ENCODE measurements at places on chromosomes 6 and 20.

DNA sequence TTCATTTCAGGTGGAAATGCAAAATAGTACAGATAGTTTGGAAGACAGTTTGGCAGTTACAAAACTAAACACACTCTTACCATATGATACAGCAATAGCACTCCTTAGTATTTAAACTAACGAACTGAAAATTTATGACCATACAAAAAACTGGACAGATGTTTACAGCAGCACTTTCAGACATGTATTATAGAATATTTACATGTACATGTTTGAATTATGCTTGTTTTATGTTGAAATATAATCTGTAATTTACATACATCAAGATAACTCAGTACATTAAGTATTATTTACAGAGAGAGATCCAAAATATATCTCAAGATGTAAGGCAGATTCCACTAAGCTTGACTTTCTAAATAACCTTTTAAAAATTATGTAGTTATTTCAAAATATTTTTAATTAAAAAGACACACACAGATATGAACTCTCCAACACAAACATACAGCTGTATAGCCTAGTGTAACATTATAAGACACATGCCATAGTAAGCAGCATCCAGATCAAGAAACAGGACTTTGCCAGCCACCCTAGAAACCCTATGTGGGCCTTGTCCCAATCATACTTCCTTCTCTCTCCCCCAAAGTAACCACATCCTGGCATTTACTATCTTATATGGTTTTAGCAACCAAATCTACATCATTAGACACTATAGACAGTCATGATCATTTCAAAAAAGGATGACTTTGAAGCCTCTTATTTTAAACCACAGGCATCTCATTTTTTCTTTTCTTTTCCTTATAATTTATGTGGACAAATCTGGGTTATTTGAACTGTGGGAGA, 82.2 kb downstream of the MAN1A1 start:
- no peak for DNase-seq

- DNase-seq: no peak
These were observed 176.2 kb upstream of the AHI1 start for GRCh38 chr6:135673501-135674309.

DNA sequence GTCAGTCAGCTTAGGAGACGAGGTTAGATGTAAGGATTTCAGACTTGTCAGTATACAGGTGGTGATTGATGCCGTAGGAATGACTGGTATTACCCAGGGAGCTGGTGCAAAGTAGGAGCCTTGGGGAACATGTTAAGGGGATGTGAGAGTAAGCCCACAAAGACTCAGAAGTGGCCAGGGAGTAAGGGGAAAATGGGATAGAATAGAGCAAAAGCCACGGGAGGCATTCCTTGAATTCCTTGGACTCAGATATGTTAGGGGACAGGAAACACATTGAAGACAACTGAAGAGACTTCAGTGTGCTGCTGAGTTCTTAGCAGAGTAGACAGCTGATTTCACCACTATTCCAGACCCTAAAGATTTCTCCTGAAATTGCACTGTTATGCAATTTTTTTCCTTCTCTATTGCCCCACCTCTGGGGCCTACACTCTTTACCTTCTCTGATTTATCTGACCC, 1.2 kb upstream of the ACAT2 start:
- DNase-seq: no peak

DNA sequence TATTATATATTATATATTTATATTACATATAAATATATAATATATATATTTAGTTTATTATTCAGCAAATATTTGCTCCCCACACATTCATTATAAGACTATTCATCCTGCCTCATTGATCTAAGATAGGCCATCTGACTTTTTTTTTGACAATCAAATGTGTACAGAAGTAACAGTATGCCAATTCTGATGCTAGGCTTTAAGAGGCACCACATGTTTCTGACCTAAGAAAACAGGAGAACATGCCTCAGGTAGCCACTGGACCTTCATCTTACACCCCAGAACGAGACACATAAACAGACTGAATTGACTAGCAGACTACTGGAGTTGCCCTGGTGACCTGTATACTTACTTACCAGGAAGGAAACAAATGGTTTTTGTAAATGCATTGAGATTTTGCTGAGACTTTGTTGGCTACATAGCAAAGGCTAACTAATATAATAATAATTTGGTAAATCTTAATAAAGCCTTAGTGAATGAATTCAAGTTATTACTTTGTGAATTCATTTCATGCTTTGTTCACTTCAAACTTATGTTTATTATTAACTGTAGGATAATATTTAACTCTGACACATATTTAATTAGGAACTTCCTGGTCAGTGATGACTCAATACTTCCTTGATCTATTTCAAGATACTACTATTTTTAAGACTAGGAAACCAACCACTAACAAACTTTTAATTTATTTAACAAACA, 13.4 kb upstream of the MYO6 start:
- DNase-seq: no peak

- DNase-seq: no peak
These were observed 151.8 kb downstream of the UNC5CL start for GRCh38 chr6:40887079-40887791.

GRCh38 chr6:40312213-40313015, 274.8 kb downstream of the LRFN2 start:
- DNase-seq: no peak

DNA sequence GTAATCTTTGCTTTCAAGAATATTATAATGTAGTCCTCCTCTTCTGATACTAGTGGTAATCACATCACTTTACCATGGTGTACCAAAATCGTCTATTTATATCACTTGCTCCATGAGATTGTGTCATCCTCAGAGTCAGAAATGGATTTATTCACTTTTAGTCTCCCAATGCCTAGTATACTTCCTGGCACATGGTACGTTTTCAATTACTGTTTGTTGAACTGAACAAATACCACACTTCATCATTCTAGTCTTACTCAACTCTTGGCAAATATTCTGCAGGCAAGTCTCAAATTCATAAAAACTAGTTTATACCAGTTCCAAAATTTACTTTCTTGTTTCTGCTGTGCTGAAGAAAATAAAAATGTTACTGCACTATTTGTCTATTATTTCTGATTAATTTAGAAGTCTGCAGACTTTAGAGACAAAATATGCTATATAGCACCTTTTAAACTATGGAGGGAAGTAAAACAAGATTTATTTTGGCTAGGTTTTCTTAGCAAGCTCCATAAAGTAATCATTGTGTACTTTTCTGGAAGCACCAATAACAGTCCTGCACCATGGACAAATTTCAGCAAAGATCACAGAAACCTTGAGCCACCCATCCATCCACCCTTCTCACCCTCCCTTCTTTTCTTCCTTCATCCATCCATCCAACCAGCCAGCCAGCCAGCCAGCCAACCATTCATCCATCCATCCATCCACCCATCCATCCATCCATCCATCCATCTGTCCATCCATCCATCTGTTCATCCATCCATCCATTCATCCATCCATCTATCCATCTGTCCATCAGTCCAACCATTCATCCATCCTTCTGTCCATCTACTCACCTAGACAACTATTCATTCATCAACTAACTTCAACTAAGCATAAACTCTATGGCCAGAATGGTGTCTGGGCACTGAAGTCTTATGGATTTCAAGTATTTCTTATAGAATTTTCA, 102.1 kb upstream of the STMND1 start:
- DNase-seq: no peak

- no peak for DNase-seq
These were observed 284.1 kb upstream of the PLN start for GRCh38 chr6:118263921-118264486.

DNA sequence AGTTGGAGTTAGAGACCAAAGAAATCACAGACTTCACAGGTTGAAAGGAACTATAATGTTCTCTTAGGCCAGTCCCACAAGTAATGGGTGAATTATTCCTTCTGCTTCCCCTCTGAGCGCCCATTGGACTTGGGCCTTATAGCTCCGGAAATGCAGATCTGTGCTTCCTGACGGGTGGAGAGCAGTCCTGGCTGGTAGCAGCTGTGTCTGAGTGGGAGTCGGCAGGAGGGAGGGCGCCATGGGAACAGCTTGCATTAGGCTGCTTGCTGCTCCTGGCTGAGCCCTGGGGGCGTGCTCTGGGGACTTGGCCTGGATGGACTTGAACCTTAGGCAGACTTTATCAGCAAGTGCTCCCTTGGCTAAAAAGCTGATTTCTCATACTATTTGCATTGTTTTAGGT, 18.4 kb upstream of the NUP153 start:
- no peak for DNase-seq

DNA sequence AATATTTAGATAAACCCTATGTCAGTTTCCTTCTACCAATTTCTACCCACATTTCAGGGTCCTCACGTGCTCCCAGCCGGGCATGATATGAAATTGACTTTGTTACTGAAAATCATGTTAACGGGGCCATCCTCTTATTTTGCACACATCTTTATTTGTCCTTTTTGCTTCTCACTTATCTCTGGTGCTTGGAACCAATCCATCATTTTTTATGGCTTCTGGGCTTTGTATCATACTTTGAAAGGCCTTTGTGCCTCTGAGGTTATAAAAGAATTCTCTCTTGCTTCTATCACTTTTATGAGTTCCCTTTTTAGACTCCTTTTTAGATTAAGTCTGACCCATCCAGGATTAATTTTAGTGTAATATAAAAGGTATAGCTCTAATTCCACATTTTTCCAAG, 117.1 kb upstream of the PRND start:
- no peak for DNase-seq

DNA sequence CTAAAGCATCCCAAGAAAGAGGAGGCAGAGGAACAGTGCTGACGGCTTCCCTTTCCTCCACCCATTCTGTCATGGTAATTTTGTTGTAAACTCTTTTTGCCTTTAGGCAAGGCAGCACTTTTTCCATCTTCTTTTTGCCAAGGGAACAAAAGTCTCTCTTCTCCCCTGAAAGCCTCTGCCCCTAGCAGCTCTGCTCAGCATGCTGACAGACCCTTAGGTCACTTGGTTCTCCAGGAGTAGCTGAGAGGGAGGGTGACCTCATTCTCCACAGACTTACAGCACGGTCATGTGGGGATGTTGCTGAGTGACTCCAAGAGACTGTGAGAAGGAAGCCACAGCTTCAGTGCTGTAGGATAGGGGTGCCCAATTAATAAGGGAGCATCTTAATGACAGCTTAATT, 81.1 kb upstream of the RALGAPA2 start:
- DNase-seq: no peak

DNA sequence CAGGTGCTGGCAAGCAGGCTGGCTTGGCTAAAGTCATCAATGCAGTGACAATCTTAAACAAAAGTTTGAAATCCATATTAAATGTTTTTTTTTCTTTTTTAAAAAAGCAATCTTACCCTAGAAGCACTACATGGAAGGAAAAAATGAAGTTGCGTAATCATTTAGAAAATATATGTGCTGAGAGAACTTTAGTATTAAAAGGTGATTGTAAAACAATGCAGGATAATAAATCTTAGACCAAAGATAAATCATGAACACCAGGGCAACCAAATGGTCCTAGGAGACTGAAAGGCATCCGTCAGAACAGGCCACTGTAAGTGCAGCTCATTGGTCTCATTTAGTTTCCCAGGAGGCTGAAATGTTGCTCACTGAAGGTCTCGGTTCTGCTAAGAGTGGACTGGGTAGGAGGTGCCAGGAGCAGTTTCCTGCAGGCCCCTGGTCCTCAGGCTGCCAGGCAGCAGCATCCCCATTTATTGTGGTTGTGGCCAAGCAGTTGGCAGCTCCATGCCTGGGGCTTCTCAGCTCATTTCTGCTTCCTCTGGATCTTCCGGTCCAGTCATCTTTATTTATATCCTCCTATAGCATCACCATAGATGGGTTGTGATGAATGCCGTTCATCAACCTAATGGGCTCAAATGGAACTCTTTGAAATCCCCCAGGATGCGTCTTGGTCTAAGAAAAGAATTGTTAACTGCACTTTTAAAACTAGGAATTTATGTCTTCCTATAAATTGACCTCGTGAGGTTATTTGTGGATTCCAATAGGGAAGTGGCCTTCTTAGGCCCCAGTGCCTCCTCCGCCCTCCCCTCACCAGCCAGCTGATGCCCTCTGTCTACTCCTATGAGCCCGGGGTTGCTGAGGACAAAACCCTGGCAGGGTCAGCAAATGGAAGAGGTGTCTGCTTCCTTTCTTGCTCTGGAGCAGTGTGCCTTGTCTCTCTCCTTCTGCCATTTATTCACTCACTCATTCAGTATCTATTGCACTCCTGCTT, 269.0 kb downstream of the UST start:
- DNase-seq: no peak

DNA sequence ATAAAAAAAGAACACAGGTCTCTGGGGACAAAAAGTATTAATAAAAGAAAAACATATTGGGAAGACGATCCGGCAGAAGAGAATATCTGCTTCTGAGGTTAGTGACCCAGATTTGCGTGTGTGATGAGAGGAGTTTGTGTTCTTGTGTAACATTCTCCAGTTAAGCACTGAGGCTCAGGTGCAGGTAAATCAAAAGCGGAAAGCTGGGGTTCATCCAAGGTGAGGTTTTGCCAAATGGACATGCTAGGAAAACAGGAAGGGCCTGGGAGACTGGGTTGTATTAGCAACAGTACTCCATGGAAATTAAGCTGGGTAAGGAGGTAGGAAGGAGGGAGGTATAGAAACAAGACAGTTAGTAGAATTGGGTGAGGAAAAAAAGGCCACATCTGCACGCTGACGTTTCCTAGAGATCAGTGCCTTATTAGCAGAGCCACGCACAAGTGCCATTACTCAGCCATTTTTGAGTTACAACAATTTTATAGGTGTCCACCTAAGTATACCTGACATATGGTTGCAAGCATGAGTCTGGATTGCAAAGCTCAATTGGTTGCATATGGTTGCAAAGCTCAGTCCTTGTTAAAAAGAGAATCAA, 139.6 kb downstream of the ZMYND8 start:
- DNase-seq: no peak

DNA sequence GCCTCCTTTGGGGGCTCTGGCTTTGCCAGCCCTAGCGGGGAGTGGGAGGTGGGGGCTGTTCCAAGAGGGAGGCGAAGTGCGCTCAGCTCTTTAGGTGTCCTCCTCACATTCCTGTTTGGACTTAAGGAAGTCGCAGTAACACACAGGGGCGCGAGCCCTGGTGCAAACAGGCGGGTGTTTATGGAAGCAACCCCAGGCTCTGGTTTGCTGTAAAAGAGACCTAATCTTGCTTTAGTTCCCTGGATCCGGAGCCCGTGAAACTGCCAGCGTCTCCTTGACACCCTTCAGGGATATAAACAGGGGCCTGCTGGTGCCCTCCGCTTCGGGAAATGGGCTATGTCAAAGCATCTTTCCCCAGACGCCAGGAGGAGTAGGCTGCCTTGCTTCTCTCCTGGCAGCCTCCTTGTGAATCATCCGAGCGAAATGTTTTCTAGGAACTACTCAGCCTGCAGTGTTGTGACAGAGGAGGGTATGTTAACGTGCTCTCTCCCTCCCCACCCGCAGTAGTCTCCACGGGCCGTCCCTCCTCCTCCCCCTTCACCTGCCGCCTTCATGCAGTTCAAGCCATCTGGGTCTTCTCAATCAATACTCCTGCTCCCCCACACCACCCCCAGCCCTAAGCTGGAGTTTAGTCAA, 168.0 kb upstream of the LRFN2 start:
- no peak for DNase-seq

GRCh38 chr6:5997420-5997987, 9.2 kb downstream of the NRN1 start:
- no peak for DNase-seq

GRCh38 chr20:9928955-9929354, 90.1 kb upstream of the PAK5 start:
- no peak for DNase-seq

GRCh38 chr20:13936781-13937576, 53.4 kb downstream of the SEL1L2 start:
- no peak for DNase-seq
